ENCODE measurements at places on chromosomes 2 and 18. TPM values are rescaled to one million over a fixed set of nuclear protein-coding genes. Genes with fewer than 3 reads are reported as not detected.
A peak's percentile ranks its signal among the peaks of the same experiment; 100 is the strongest.

SIGLEC15 gene
- polyA plus RNA-seq: not detected

DNA sequence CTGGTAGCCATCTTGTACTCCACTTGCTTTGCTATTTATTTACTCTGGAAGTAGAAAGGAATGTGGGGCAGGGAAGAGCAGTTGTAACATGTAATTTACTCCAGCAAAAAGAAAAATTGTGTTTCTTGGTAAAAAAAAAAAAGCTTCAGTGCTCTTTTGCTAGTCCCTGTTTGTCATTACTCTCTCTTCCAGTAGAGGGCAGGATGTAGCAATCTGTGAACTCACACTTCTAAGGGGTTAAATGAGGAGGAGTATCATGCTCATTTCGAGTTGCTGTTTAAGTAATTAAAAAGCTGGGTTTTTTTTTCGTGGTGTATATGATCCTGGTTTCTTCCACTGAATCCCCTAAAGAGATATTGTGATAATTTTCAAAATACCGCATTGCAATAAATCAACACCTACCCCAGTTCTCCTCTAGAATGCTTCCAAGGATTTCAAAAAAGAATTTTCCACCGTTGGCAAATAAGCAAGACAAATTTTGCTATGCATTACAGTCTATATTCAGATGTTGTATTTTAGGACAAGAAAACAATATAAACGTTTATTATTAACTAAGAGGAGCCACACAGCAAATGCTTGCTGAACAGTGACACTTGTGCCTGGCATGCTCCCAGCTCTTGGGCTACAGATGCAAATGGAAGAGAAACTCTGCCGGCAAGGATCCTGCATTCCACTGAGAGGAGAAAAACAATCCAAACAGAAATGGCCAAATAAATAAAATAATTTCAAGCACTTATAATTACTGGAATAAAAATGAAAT is 261.6 kb downstream of the ASXL3 start:
- no peak overlapping the region for H3K4me3 ChIP-seq
- DNase-seq: peak; percentile 14
- no peaks in the 10 kb centered on the region for H3K4me1 ChIP-seq
- H3K36me3 ChIP-seq: no peaks in the 10 kb centered on the region
- no peak overlapping the region for H3K27ac ChIP-seq

GRCh38 chr2:98926601-98927000 is 9.4 kb downstream of the CRACDL start:
- no peak for DNase-seq
- H3K27ac ChIP-seq: no peak overlapping the region
- H3K36me3 ChIP-seq: no peaks in the 10 kb centered on the region
- no peaks in the 10 kb centered on the region for H3K4me1 ChIP-seq
- no peak overlapping the region for H3K4me3 ChIP-seq

- no peak overlapping the region for H3K27ac ChIP-seq
- peaks cover 3% of the 10 kb centered on the region for H3K27me3 ChIP-seq
- DNase-seq: peak; percentile 33
Measured at GRCh38 chr2:66853585-66853984, 418.7 kb downstream of the MEIS1 start.

- no peaks in the 10 kb centered on the region for H3K4me1 ChIP-seq
- H3K27ac ChIP-seq: no peak overlapping the region
- H3K36me3 ChIP-seq: no peaks in the 10 kb centered on the region
- H3K4me3 ChIP-seq: no peak overlapping the region
Measured at GRCh38 chr2:66122516-66122915, 312.4 kb upstream of the MEIS1 start.

- no peaks in the 10 kb centered on the region for H3K27me3 ChIP-seq
- peaks cover 4% of the 10 kb centered on the region for H3K4me1 ChIP-seq
- DNase-seq: no peak
- no peaks in the 10 kb centered on the region for H3K36me3 ChIP-seq
Measured at GRCh38 chr2:26300234-26300925, 45.6 kb upstream of the SELENOI start.

DNA sequence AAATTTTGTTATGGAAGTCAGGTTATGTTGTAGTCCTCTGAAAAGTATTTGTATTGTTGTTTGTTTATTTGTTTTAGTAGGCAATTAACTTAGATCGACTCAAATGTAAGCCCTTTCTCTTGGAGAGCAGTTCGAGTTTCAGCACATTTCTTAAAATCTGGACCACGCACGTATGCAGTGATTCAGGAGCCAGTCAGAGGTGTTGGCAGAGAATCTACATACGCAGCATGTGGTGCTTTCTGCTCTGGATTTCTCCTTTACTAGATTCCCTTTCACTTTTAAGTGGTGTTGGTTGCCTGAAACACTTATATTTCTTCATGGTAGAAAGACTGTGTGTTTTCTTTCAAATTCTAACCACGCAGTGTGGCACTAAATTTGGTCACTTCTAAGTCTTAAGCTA is 773.9 kb upstream of the LRATD1 start:
- DNase-seq: no peak
- H3K4me3 ChIP-seq: no peak overlapping the region
- no peaks in the 10 kb centered on the region for H3K4me1 ChIP-seq
